Stimulated activated CD8-positive, alpha-beta memory T cell treated with anti-CD3 and anti-CD28 coated beads, Interleukin-15, amount 100 ng/mL, for 48 hours (primary cell): ENCODE measurements at places on chromosomes 6 and 20.

- no peak for DNase-seq
Measured at GRCh38 chr6:58198301-58198700, 880.9 kb downstream of the PRIM2 start.

- DNase-seq = peak; percentile 65
Measured at GRCh38 chr20:57389695-57390603, 1.2 kb upstream of the RBM38 start.

DNA sequence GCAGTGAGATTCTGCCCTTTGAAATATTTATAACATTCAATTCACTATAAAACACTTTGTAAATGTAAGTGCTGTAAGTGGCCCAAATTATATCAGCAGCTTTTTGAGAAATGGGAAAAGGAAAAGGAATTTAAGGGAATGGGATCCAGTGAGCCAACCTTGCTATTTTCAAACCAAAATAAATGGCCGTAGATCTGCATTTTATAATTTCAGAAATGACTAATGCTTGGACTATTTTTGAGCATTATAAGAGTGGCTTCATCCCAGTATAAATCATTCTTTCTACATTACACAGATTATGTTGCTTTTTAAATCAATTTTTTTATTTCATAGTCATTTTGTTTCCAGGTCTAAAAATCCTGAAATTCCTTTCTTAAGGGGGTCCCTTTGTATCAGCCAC lies 49.2 kb downstream of the ANKRD6 start:
- DNase-seq = no peak

GRCh38 chr6:111922454-111923297 lies 49.4 kb upstream of the FYN start:
- DNase-seq = no peak

- DNase-seq = no peak
Measured at GRCh38 chr20:998231-998830, 3.8 kb downstream of the RSPO4 start.

DNA sequence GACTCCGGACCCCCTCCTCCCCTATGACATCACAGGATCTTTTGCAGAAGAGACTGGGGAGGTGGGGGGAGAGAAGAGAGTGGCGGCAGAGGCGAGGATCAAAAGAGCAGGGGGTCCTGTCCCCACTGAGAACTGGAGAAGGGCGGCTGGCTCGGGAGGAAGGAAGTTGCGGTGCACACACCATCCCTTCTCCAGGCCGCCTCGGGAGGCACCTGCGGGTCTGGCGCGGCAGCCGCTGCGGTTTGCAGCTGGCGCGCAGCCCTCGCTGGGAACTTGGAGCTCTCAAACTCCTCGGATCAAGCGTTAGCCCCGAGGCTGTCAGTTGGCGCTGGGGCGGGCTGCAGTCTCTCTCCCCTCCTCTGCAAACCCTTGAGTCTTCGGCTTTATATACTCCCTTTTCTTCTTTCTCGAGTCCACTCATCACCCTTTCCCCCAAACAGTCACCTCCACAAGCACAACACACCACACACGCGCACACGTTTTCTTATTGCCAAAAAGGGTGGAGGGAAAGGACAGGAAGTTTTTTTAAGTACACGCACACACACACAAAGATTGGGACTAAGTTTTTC lies 180.7 kb downstream of the TBXT start:
- no peak for DNase-seq

DNA sequence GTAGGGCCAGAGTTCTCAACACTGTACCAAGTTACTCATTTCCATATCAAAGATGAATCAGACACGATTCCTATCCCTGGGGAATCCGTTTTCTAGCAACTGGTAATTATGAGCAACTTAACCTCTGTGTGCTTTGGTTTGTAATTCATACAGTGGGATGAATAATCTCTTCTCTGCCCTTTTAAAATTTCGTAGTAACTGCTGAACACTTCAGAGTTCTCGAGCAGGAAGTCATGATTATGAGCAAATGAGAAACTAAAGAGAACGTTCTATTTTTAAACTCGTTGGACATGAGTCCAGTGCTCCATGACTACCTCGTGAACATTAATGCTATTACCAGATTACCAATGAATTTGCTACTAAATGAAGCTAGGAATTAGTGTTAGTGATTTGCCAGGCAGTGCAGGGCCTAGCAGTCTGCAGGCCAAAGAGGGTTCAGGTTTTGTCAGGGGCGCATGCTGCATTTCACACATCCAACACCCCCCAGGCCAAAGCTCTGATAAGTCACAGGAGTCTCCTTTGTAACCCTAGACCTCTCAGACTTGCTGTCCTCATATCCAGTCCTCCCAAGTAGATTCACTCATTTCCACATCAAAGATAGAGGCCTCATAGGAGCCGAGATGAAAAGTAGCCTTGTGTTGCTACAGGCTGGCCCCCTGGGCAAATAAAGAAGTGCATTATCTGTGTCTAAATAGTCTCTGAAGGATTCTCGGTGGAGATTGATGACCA lies 45.8 kb upstream of the VSTM2L start:
- no peak for DNase-seq

DNA sequence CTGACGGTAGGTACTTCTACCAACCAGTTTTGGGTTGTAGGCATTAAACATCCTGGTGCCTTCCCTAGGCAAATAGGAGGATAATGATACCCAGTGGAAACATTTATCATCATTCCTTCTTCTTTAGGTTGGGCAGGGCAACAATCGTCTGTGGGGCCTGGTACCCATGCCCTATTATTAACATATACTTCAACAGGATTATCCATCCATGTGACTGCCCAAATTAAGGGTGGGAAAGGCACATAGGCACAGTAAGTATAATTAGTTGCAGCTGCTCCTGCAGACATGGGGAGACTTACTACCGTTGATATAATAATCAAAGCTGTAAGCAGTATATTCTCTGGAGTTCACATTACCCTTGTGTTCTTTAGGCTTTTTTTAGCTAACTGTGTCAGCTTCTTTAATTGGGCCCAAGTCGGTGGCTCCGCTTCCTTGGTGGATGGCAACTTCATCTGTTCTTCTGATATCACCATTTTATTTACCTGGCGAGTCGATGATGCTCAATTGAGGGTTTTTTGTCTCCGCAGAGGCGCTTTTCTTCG lies 16.8 kb downstream of the RPL7L1 start:
- no peak for DNase-seq

- DNase-seq = no peak
Measured at GRCh38 chr6:38933426-38933825, 115.2 kb upstream of the GLP1R start.

DNA sequence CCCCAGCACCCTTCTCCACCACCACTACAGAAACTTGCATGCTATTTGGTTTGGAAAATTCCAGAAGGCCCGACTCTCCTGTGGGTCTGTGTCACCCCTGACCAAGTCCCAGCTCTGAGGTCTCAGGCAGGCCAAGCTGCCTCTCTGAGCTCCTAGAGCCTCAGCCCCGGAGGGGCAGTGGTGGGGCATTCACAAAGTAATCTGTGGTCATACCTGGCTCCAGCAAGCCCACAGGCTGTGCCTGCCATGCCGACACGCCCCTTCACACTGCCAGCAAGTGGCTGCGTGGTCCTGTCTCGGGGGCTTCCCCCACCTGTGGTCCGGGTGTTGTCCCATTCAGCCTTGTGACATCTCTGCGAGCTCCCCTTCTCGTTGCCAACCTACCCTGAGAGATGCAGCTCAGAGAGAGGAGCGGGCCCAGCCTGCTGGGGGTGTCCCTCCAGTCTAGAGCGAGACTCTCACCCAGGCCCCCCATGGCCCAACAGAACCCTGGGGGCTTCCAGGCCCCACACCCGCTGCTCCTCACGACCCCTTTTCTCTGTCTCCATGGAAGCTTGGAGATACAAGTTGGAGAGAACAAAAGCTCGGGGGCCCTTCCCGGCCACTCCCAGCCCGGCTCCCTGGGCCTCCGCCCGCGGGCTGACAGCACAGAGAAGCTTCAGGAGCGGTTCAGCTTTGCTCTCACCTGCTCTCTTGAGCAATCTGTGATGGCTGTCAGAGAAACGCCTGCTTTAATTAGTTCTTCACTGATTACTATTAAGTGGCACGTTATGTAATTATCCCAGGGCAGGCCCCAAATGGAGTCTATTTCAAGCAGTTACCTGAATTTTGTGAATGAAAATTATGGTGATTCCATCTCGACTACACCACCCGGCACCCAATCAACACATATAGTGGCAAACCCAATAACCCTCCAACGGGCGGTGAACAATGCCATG lies 147.7 kb upstream of the PHACTR3 start:
- DNase-seq = no peak

- DNase-seq = no peak
Measured at GRCh38 chr6:22222469-22222868, 74.4 kb downstream of the PRL start.

GRCh38 chr20:10626896-10627295 lies 46.9 kb downstream of the JAG1 start:
- DNase-seq = no peak

DNA sequence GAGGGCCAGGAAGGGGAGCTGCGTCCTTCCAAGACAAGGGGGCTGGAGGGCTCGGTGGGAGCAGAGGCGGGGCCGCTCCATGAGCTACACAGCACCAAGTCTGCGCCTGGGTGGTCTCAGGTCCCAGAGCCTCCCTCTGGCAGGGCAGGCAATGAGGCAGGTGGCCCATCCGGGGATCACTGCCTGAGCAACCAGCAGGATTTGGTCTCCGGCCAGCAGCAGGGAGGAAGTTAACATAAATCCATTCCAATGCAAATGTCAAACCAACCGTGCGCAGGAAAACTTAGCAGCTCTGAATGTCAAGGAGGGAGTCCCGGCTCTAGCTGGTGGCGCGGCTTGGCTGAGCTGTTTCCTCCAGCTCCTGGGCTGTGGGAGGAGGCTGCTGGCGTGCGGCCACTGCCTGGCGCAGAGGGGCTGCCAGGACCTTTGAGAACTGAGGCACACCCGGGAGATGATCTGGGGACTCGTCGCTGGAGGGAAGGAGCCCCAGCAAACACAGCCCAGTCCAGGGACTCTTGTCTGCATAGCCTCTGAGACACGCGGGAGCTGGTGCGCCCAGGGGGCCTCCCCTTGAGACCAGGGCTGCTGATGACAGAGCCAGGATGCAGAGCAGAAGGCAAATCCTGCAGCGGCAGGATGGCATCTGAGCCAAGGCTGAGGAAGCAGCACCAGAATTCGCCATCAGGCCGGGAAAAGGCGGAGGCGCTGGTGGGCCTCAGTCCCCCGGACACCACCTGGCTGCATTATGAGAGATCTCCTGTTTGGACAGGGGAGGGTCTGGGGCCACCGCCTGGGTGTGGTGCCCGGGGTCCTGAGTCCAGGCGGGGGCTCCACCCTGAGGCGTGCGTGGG lies 33.1 kb upstream of the CHRNA4 start:
- DNase-seq = no peak

GRCh38 chr6:36677753-36678487 lies 594 bp upstream of the CDKN1A start:
- no peak for DNase-seq

DNA sequence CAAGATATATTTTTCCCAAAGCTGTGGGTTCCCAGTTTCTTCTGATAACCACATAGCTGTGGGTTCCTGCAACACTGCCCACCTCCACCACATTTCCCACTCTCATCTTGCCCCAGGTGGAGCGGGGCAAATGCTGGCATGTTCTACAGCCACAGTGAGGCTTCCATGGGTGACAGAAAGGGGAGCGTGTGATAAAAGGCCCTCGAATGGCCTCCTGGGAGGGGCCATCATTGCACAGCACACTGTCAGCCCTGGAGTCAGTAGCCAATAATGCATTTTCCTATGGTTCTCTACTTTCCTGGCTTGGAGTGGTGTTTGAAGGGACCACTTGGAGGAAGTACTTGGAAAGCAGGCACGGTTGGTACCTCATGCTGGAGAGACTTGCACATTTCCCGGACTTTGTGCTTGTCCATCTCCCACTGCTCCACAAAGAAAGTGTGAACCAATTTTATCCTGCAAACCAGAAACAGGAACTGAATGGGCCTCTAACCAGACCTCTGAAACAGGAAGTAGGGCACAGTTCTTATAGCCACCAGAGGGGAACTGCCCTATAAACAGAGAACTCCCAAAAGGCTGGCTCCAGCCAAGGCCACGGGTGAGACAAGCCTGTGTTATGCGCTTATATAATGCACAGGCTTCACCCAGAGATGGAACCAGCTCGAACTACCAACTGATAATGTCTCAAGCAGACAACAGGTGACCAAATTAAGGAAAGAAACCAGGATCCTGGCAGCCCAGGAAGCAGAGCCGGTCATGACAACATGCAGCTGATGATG lies 8.6 kb downstream of the MAP3K5 start:
- DNase-seq = no peak

DNA sequence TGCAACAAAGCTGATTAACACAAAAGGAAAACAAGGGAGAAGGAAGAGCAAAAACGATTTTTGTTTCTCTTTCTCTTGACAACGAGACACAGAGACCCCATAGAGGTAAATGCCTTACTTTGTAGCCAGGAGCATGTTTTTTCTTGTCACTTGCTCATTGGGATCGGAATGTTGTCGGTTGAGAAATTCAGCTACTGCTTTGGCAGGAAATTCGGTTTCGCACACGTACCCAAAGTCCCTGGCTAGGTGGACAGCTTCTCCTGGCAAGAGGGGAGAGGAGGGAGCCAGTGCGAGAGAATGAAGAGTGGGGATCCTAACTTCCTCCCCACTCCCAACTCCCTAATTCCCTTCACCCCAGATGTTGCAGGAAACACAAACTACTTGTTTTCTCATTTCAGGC lies 14.5 kb downstream of the TFAP2A start:
- no peak for DNase-seq

- DNase-seq = no peak
Measured at GRCh38 chr6:136983687-136984086, 61.1 kb downstream of the IL20RA start.

DNA sequence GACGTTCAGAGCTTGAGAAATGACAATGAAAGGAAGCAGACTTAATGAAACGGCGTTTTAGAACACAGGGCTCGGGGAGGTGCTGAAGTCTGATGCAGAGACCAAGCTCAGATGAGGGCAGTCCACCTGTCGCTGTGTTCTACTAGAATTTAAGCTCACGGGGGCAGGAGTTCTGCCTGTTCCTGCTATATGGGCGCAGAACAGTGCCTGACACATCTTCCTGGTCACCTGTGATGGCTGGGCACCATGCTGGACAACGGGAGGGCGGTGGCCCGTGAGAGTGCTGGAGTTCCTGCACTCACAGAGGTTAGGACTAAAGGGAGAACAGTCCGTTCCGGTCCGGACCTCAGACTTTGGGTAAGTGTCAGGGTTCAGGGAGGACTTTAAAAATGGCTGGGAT lies 130.6 kb downstream of the ERMARD start:
- DNase-seq = no peak

GRCh38 chr20:32960222-32960518 lies 44.1 kb downstream of the SUN5 start:
- DNase-seq = no peak

- DNase-seq = no peak
Measured at GRCh38 chr6:40287296-40287850, 299.8 kb downstream of the LRFN2 start.

GRCh38 chr20:60101201-60101890 lies 143.1 kb downstream of the CDH26 start:
- DNase-seq = no peak
